ENCODE measurements at places on chromosomes 11 and 22.

GRCh38 chr11:36167729-36168128, 121.5 kb downstream of the COMMD9 start:
- no peak for DNase-seq

GRCh38 chr22:47572443-47572842, 810.0 kb downstream of the TBC1D22A start:
- no peak for DNase-seq

- DNase-seq, result no peak
Measured at GRCh38 chr11:65293909-65294381, 20.7 kb upstream of the CDC42EP2 start.

DNA sequence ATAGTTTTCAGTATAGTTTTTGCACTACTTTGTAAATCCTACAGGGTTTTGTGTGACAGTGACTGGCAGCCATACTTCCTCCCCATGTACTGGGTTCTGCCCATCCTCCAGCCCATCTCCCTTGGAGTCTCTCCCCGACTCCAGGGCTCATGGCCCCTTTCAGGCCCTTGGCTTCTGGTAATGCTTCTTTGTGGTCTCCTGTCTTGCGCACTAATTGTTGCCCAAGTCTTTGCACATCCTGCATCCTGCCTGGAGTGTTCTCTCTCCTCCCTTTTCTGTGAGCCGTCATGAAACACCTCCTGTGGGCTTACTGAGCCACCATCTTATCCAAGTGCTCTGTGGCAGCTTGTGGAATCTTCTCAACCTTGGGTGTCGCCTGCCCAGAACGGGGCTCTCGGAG, 11.4 kb upstream of the KCNQ1OT1 start:
- no peak for DNase-seq
